ENCODE measurements at places on chromosomes 7 and 10.

- DNase-seq, result peak; percentile 66
Measured at GRCh38 chr7:152435384-152436110, at the start of gene KMT2C. TSS of gene KMT2C (minus strand) at chr7:152436003. CDS start at chr7:152435786, 217 bp downstream.

GRCh38 chr7:45975847-45976484 lies 54.9 kb upstream of the IGFBP3 start:
- DNase-seq, result no peak

DNA sequence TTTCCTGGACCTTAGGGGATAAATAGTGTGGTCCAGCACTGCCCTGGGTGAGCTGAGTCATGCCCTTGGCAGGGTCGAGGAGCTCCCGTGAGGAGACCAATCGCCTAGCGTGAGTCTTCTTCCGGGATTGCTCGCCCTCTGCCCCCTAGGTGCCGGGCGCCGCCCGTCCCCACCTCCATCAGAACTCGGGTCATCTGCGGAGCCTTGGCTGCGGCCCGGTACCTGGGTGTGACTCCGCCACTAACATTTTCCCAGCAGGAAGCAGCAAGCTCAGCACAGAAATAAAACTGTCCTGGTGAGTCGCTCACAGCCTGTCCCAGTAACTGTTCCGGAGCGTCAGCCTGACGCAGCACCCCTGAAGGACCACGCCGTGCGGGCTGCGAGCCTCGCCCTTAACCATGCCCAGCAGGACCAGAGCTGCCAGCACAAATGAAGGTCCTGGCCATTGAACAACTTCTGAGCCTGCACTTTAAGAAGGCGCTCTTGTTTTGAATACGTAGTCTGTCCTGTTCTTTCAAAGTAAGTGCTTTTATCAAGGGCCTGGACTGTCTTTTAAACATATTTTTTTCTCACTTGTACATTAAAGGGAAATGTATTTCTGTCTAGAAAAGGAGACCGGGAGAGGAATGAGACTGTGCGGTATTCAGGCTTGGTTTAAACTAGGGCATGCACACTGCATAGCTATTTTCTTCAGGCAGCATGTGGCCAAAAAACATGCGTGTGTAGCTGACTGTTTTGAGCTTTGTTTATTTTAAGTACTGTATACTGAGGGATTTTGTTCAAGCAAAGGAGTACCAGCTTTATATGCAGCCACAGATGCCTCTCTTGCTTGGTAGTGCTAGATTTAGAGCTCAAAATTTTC lies 136.7 kb downstream of the HECW1 start:
- DNase-seq, result peak; percentile 12

GRCh38 chr7:151869455-151869854 lies 7.5 kb downstream of the PRKAG2 start:
- no peak for DNase-seq

DNA sequence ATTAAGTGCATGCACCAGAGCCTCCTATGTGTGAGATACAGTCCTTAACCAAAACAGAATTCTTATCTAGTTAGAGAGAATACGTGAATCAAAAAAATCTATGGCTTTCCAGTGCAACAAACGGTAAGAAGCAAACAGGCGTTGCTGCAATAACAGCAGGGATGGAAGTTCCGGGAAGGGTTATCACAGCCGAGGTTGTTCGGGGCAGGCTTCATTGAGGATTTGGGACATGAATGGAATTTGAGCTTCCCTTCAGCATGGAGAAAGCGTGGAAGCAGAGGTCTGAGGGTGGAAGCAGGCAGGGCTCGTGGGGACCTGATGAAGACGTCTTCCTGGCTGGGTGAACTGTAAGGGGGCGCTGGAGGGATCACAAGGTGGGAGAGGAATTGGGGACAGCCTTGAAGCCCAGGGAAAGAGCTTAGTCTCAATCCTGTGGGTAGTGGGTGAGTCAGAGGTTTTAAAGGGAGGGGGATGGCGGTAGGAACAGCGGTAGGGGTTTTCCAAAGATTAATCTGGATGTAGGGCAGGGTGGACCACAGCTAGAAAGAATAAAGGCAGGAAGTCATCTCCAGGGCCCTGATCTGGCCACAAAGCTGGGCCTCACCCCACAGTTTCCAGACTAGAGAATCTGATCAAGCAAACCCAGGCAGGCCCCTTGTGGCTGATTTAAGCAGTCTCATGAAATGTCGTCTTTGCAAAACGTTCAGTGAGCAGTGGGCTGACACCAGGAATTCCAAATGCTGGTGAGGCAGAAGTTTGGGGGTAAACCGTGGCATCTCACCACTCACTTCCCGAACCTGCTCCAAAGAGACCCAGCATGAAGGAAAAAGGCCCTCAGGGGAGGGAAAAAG lies 65.1 kb downstream of the CALML3 start:
- DNase-seq, result no peak

- DNase-seq, result no peak
Measured at GRCh38 chr7:3678314-3678810, 377.3 kb downstream of the SDK1 start.

- DNase-seq, result no peak
Measured at GRCh38 chr7:158499082-158499455, 88.6 kb downstream of the PTPRN2 start.
